ENCODE measurements at places on chromosomes 6 and 20.

- no peak for DNase-seq
Measured at GRCh38 chr6:56223995-56224394, 23.4 kb downstream of the COL21A1 start.

GRCh38 chr6:3315841-3316240 lies 57.1 kb downstream of the PSMG4 start:
- DNase-seq, result no peak

DNA sequence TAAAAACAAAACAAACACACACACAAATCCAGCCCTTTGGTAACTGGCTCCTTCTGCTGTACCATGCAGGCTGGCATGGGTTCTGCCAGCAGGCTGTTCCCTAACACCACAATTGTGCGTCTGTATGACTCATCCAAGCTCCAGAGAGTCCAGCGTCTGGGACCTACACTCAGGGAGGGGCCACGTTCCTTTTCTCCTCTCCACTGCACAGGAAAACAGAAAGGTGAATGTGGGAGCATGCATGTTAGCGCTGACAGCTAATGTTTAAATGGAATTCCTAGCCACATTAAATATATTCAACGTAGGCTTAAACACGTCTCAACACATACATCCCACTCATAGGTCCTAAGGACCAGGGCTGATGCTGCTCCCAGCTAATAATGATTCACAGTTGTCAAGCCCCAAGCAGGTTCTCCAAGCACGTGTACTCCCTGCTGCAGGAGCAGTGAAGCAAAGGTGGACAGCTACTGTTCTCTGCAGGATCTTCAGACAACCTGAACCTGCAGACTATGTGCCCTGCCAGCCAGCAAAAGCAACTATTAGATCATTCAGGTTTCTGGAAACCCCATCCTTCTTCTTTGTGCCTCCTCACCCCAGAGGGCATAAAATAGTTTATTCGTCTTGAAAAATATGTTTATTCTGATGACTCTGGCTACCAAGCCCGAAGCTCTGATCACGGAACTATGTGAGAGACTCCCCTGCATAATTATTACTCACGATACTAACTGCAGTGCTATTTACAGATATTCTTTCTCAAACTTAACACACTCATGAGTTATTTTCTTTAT lies 20.9 kb downstream of the MAP1LC3A start:
- DNase-seq, result peak; percentile 65

GRCh38 chr6:97282726-97283617 lies at the start of gene MMS22L:
Gene MMS22L (minus strand): TSS chr6:97283216. CDS start chr6:97282477, 739 bp downstream.
- peak; percentile 96 for DNase-seq

- no peak for DNase-seq
Measured at GRCh38 chr20:4782378-4782772, 60.7 kb downstream of the PRND start.

DNA sequence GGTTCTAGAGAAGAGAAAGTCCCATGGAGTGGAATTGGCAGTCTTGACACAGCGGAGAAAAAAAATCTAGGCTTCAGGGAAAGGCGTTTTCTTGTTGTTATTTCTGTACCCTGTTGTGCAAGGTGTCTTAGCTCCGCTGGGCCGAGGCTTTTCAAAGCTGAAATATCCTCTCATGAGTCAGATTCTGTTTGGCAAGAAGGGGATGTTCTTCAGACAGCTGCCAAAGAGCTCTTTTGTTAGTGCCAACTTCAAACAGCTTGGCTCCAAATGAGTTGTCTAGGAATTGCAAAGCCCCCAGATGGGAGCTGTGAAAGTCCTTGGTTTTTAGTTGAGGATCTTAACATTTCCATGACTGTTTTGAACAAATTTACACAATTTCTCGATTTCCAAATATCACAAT lies 45.6 kb downstream of the LRRN4 start:
- DNase-seq, result peak; percentile 95

All from inflammatory macrophage treated with lipopolysaccharide for 4 hours (primary cell).